ENCODE measurements at places on chromosomes 11 and 22.

DNA sequence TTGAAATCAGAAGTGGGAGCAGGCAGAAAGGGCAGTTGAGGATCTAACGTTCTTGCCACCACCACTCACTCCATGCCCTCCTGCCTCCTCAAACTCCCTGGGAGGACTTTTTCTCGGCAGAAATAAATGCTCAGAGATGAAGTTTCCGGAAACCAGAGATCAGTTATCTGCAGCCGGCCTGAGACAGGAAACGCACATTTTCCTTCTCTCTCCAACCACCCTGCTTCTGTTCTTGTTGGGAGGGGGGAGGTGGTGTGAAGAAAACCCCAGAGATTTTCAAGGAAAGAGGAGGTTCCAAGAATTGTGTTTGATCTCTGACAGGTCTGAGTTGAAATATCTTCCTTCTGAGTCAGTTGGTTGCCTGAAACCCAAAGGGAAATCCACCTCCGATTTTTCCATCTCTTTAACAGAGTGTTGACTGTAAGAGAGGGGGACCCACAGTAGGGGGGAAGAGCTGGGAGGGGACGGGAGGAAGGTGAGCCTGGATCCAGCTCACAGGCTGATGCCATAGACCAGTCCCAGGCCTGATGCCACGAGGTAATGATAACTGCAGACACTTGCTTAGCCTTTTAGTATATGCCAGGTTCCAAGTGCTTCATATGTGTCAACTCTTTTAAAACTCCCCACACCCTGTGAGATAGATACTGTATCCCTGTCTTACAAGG is 100.8 kb downstream of the TRAF6 start:
- no peak for DNase-seq

DNA sequence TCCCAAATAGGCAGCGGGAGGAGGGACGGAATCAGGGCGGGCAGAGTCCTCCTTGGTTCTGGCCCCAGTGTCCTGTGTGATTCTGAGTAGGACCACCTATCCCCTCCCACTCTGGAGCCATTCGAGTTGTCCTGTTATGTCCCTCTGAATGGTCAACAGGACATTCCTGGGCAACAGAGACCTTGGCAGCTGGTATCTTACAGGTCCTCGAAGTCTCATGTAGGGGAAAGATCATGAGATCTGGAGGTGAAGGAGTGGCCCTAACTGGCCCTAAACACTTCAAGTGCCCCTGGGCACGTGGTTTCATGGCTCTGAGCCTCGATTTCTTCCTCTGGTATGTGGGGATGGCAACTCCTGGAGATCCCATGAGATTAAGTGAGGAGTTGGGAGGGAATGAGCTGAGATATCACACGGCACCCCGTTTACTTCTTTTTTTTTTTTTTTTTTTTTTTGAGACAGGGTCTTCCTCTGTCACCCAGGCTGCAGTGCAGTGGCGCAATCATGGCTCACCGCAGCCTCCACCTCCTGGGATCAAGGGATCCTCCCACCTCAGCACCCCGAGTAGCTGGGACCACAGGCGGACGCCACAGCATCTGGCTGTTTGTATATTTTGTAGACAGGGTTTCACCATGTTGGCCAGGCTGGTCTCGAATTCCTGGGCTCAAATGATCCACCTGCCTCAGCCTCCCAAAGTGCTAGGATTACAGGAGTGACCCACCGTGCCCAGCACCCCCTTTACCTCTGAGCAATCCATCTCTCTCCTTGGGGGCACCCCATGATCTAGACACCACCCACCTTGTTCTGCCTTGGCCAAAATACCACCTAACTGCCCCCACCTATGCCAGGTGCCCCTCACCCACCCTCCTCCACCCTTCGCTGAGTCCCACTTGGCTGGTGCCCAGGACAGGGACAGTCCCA is 6.8 kb downstream of the LIF start:
- DNase-seq: no peak

- DNase-seq: no peak
These were observed 92.2 kb downstream of the BRD1 start for GRCh38 chr22:49735411-49735900.

DNA sequence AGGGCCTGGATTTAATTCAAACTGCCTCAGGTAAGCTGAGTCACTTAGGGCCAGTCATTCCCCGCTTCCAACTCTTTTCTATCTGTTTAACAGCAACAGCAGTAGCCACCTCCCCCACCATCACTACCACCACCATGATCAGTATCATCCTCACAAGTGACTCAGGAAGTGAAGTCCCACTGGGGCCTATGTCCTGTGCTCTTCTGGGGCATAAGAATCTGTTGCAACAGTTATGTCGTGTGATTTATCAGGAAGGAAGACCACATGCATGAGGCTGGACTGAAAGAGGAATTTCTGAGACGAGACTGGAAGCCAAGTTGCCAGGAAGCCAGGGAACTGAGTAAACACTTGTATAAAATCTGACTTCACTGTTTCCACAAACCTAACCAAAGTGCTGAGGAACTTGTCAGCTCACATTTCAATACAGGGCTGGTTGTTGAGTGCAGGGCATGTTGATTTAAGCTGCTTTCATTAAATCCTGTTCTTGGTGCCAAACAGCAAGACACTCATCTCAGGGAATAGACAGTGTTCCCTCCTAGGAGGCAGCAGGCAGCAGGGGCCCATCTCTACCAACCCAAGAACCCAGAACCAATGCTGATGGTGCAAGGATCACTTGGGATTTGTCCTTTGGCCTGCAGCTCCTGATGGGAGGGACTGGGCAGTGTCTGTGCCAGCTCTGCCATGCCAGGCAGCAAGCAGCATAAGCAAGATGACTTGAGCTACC is 226.7 kb upstream of the NARS2 start:
- no peak for DNase-seq

DNA sequence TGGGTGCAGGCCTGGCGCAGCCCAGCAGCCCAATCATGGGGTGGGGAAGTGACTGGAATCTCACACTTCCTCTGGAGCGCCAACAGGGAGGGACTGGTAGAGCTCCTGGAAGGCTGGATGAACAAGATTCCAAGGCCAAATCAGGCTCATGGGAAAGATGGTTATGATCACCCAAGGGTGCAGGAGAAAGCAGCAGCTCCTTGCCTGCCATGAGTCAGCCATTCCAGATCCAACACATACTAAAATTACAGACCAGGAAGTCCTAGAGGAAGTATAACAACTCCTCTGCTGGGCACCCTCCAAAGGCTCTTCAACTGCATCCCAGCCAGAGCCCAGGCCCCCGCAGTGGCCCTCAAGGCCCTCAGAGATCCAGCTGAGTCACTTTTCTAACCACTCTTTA is 427.3 kb downstream of the TENM4 start:
- no peak for DNase-seq

GRCh38 chr11:2213890-2214526 is 42.4 kb upstream of the TH start:
- DNase-seq: no peak

- DNase-seq: no peak
These were observed 804.0 kb downstream of the TBC1D22A start for GRCh38 chr22:47566491-47566890.

- no peak for DNase-seq
These were observed 29.3 kb downstream of the SHANK2 start for GRCh38 chr11:71223081-71223405.

DNA sequence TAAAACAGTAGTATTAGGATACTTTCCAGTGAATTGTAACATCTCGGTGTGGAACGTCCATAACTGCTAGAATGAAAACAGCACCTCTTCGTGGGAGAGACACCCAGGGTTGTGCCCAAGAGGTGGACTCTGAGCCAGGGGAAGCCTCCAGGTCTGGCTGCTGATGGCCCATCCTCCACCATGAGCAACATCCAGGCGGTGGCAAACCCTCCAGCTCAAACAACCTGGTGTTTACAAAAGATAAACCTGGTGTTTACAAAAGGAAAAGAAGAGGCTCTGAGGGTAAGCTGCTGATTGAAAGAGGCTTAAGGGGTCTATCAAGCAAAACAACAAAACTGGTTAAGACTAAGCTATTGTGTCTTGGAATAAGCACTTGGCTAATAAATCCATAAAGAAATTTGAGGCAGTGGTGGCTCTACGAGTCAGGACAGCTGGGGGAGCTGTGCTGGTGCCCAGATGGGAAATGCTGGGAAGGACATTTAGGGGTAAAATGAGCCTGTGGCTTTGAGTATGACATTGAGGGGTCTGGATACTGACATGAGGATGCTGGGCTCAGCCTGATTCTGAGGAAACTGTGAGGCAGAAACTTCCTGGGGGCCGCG is 909.0 kb downstream of the BRD1 start:
- DNase-seq: no peak

DNA sequence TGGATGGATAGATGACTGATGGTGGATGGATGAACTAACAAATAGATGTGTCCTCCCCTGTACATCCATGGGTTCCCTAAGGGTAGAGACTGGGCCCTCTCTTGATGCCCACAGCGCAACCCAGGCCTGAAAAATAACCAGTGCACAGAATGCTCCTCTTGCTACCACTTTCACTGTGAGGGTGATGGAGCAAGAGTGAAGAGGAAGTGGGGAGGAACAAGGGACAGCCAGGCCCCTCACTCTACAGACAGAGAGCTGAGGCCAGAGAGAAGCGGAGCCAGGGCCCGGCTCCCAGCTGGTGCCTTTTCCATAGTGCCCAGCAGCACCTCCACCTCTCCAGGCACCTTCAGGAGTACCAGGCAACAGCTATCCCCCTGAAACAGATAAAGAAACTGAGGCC is 67.7 kb downstream of the THAP12 start:
- DNase-seq: no peak

DNA sequence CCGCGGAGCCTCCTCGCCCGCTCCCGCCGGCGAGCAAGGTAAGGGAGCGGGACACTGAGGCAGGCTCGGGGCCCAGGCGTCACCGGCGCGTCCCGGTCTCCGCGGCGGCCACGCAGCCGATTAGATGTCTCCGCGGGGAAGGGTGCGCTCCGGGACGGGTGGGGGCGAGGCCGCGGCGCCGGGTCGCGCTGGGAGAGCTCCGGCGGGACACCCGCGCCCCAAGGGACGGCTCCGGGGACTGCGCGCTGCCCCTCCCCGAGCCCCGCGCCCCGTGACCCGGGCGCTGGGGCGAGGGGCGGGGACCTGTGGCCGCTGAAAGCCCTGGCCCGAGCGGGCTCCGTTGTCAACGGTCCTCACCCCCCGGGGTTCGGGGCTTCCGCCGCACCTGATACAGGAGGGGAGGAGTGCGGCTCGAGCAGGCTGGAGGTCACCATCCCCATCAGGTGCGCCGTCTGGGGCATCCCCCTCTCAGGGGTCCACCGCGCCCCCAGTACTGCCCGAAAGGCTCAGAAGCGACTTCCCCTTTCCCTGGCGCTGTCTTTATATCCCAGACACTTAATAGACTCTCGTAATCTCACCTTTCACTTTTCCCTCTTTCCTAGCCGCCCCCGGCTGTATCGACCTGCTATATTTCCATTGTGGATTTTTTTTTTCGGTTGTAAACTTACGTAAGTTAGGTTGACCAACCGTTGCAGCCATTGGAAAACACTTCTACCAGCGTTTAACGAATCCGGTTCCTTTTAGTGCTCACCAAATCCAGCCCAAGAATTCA is 573 bp downstream of the PPFIA1 start:
- peak; percentile 9 for DNase-seq

- no peak for DNase-seq
These were observed 607.4 kb downstream of the NTM start for GRCh38 chr11:131977854-131978253.

GRCh38 chr22:43246188-43246587 is 59.3 kb upstream of the TTLL12 start:
- no peak for DNase-seq

GRCh38 chr22:32023251-32023827 is 19.7 kb upstream of the SLC5A1 start:
- no peak for DNase-seq

DNA sequence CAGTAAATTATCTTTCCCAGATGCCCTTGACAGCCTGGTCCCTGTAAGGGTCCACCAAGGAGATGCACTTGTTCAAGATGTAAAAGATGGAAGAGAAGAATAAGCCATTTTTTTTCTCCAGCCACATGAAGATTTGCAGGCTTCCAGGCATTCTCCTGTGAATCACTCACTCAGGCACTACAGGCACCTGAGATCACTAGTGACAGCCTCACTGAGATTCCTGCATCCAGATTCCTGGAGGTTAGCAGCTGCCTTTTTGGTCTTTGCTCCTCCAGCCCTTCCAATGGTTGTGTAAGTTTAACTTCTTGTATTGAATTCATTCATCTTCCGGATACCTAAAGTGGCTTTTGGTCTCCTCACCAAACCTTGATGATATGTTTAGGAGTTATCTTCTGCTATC is 630.2 kb upstream of the CADM1 start:
- no peak for DNase-seq

GRCh38 chr11:83259559-83259958 is 26.6 kb downstream of the CCDC90B start:
- no peak for DNase-seq

DNA sequence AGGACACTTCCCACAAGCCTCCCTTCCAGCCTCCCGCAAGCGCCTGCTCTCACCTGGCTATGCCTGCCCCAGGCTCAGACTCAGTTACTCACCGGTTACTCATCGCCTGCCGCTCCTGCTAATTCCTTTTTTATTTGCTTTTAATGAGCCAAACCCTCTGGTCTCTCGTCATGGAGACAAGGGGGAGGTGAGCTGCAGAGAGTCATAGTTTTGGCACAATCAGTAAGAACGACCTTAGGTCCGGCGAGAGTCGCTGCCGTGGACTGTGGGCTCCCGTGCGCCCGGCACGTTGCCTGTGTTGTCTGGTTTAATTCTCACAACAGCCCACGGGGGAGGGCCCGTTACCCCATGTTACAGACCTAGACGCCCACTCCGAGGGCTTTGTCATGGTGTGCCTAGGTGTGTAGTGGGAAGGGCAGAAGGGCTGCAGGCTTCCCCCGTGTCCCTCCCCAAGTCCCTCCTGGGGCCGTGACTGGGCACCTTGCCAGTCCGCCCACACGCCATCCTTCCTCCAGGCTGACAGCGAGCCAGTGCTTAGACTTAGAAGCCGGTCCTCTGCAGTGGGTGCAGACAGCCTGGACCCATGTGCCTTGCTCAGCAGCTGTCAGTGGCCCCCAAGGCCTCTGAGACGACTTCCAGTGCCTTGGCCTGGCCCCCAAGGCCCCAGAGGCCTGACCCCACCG is 42.2 kb downstream of the WNT7B start:
- no peak for DNase-seq

GRCh38 chr22:27995801-27996528 is 76.9 kb upstream of the PITPNB start:
- DNase-seq: no peak

- no peak for DNase-seq
These were observed 155.6 kb upstream of the NCAM1 start for GRCh38 chr11:112805658-112806057.

DNA sequence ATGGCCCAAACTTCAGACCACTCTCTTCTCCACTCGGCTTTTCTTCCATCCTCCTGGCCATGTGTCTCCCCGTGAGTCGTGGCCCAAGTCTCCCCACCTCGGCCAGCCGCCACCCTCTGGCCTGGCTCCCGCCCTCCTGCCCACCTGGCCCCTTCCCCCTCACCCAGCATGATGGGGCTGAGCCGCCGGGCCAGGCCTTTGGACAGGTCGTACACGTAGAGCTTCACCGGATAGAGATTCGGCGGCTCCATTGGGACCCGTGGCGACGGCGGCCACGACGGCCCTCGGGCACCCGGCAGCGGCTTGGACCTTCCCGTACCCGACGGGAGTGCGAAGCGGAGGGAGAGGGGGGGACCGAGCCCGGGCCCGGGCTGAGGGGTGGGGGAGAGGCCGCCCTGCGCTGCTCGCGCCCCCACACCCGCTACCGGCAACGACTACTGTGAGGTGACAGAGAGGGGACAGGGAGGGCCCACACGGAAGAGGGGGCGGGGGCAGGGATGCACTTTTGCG is at the start of gene DESI1:
Gene DESI1 (minus strand): TSS at position 455 of the 510 bp plus-strand sequence. CDS start 204 bp downstream, at position 251.
- peak; percentile 48 for DNase-seq

Measured in NCI-H1930 (cell line).